ENCODE measurements at places on chromosomes 2 and 18.
A peak's percentile ranks its signal among the peaks of the same experiment; 100 is the strongest.

- peak; percentile 96 for ATAC-seq
These were observed 58.3 kb downstream of the FBXO36 start for GRCh38 chr2:229980431-229981184.

DNA sequence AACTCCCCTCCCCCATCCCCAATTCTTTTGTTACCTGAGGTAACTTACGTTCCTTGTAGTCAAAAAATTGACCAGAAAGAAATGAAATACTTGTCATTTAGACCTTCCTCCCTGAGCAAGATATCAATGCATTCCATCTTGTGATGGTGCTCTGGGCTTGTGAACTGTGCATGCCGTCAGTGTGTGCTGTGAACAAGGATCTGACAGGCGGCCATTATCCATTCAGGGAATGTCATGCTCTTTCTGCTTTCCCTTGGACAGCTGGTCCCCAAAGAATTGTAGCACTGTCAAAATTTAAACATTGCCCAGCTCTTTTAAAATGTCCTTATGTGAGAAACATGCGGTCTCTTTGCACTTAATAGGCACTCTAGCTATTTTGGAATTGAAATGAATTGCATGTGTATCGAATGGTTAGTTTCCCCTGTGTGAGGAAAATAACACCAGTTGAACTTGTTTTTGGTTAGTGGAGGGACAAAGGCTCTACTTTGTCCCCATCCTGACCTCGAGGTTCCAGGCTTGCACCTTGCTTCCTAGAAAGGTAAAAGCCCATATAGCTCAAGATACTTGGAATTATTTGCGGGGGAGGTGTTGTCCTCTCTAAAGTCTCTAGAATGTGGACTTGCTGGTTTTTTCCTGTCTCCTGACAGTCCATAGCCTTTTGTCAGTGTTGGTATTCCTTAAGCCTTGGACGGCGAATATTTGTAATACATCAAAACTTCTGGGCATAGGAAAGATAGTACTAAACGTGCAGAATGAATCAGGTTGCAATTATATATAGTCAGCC lies 350.9 kb downstream of the NUP35 start:
- no peak for ATAC-seq

DNA sequence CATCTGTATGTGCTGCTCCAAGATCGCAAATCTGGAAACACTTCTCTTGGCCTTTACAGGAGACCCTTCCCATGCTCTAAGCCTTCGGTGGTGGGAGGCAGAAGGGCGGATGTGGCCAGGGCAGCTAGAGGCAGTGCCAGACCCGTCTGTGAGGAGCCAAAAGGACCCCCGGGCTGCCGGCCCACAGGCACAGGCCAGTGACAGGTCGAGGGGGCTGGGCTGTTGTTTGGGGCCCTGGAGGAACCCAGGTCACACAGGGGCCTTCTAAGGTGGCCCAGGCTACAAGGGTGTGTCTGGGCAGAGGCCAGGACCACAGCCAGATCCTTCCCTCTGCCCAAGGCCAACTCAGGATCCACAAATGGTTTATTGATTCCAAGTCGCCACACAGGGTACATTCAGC lies 49.4 kb downstream of the SLC66A2 start:
- no peak for ATAC-seq

DNA sequence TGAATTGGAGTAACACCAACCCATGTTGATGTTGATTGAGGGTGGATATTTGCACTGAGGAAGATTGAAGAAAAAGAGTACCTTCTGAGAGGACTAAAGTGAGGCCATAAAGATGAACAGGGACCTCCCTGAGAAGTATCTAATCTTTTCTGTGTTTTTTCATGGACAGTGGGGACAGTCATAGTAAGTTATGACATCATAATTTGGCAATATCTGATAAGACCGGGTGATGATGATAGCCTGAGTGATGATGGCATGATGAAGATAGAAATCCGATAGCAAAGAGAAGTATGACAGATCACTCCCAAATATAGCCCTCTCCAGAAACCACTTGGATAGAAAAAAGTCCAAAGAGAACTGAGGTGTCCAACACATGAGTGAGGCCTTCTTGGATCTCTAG lies 2.2 kb upstream of the ATP5MC3 start:
- ATAC-seq, result no peak

DNA sequence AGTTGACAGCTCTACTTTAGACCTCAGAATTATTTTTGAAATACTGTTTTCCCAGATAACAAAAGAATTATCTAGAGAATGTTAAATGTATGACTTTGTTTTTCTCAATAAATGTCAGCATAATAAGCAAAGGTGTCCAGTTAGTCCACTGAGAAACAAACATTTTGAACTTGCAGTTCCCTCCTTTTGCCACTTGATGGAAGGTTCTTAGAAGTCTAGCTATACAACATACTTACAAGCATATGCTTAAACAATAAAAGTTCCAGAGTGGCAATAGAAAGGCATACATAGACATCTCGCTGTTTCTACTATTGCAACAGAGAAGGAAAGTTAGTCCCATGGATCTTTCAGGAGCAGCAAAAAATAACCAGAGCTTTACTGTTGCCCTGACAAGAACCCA lies 11.8 kb downstream of the NDUFA10 start:
- ATAC-seq, result peak; percentile 77

GRCh38 chr18:12515550-12515949 lies 107.8 kb downstream of the PRELID3A start:
- no peak for ATAC-seq

DNA sequence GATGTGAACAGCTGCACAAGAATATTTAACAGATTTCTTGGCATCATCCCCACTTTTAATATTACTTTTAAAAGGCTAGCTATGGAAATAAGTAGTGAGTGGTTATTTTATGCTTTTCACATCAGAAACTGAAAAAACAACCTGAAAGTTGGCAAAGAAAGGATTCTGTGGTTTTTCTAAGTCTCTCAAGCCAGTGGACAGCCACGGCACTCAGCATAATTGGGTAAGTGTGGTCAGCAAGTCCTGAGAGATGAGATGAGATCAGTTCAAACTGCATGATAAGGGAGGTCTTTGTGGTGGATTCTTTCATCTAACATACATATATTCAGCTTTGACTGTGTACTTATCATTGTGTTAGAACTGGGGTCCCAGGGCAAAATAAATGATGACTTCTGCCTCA lies 105.2 kb downstream of the LYPD6B start:
- peak; percentile 44 for ATAC-seq

- no peak for ATAC-seq
These were observed 49.0 kb upstream of the TWSG1 start for GRCh38 chr18:9285604-9286003.

DNA sequence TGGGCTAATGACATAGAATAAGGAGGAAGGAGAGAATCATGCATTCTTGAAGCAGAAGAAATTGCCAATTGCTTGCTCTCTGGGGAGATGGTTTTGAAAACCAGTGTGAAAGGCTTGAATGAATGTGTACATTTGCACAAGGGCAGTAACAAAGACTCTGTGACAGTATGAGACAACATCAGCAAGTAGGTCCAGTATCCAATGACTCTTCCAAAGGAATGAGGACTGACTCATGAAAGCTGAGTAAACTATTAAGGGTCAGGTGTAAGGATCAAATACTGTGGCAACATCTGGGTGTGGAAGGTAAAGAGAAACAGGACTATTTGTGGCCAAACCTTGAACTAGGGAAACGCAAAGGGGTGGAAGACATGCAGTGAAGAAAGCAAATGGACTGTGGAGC lies 886.0 kb upstream of the CHAC2 start:
- ATAC-seq, result no peak

DNA sequence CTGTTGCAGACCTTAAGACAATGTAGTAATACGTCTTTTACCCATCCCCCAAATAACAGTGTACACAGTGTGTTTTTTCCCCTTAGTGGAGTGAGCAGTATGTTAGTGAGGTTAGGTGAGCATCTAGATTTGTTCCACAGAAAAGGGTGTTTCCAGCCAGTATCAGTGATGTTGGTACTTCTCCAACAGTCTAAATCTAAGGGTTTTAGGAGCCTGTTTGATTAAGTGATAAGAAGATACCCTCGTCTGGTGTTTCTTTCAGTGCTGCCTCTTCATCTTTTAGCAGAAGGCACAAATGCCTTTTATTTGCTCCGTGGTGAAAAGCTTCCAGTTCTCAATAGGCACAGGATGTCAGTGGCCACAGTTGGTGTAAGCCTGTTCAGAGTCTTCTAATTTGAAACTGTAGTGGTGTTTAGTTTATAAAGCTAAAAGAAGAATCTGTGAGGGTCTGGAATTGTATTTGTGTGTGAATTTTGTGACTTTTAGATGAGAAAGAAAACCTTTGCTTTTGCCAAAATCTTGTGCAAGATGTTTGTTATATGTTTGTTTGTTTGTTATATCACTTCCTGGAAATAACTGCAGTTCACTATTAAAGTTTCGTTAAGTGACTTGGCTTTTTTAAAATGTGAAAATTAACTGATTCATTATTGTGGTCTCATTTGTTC lies 71.2 kb downstream of the MAP4K4 start:
- no peak for ATAC-seq

DNA sequence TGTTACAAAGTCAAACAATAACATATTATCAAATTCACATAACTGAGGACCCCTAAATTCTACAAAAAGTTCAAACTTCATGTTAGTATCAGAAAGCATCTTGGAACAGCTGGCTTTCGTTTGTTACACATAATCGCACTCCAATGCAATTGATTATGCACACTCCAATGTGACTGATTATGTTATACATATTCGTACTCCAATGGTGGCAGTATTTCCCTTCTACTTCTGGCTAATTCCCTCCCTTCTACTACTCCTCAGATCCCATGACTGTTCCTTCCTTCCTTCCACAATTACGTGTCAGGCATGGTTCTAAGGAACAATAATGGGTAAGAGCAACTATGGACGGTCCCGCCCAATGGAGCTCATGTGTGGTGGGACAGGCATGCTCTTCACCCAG lies 137.1 kb upstream of the CCDC150 start:
- ATAC-seq, result no peak

DNA sequence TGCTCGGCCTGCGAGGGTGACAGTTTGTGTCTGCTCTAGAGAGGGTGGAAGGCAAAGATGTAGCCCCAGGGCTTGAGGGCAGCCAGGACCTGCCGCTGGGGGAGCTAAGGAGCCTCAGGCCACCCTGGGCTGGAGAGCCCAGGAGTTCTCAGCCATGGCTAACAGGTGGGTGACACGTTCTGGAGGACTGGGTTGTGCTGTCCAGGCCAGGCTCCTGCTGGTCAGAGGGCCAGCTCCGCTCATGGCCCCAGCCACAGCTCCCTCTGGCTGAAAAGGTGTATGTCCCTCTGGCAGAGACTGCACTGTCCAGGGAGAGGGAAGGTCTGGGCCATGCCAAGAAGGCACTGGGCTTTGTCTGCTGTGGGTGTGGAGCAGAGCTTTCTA lies 19.2 kb downstream of the TMEM185B start:
- ATAC-seq, result peak; percentile 26

- ATAC-seq, result peak; percentile 85
These were observed 8.4 kb upstream of the VAPA start for GRCh38 chr18:9905401-9905922.

GRCh38 chr2:239747274-239747673 lies 277.9 kb downstream of the NDUFA10 start:
- ATAC-seq, result no peak

- ATAC-seq, result no peak
These were observed 177.5 kb downstream of the GFPT1 start for GRCh38 chr2:69209482-69209881.

DNA sequence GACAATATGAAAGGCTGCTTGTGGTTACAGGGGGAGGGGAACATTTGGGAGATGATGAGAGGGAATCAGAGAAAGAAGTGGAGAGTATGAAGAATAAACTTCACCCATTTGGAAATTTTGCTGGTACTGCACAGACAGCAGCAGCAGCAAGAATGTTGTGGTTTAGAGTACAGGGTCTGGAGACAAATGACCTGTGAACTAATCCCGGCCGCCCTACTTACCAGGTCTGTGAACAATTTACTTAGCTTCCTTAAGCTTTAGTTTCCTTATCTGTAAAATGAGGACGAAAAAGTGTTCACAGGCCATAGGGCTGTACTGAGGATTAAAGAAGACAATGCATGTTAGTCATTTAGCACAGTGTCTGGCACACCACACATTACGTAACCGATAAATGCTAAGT lies 685.4 kb upstream of the CELF4 start:
- ATAC-seq, result no peak

DNA sequence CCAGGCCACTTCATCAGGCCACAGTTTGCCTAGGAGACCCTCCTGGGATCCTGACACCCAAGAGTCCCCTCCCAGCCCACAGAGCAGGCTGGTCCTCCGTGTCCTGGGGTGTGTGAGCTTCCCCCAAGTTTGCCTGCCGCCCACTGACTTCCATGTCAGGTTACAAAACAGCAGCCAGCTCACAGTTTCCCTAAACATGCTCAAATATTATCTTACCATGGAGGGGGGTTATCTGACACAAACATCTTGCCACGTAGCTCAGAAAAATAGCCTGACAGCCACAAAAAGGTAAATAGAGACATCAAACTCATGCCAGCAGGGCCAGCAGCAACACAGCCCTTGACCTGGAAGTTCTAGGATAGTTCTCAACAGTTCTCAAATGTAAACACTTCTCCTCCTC lies 346.5 kb downstream of the TNS1 start:
- ATAC-seq, result no peak

GRCh38 chr2:100655936-100656534 lies 93.2 kb downstream of the PDCL3 start:
- no peak for ATAC-seq

DNA sequence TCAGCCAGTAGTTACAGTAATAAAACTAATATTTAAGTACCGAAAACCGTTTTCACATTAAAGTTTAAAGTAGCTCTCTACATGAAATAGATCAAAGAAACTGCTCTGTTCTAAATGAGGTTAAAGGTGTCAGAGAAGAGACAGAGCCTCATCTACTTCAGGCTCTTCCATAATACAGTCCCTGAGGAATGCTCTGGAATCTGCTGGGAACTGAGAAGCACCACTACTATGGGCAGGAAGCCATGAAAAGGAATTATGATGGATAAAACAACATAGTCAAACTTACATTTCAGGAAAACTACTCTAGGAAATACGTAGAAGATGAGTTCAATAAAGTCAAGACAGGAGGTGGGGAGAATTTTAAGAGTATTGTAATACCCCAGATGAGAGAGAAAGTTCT lies 60.0 kb downstream of the ROCK1 start:
- ATAC-seq, result no peak

DNA sequence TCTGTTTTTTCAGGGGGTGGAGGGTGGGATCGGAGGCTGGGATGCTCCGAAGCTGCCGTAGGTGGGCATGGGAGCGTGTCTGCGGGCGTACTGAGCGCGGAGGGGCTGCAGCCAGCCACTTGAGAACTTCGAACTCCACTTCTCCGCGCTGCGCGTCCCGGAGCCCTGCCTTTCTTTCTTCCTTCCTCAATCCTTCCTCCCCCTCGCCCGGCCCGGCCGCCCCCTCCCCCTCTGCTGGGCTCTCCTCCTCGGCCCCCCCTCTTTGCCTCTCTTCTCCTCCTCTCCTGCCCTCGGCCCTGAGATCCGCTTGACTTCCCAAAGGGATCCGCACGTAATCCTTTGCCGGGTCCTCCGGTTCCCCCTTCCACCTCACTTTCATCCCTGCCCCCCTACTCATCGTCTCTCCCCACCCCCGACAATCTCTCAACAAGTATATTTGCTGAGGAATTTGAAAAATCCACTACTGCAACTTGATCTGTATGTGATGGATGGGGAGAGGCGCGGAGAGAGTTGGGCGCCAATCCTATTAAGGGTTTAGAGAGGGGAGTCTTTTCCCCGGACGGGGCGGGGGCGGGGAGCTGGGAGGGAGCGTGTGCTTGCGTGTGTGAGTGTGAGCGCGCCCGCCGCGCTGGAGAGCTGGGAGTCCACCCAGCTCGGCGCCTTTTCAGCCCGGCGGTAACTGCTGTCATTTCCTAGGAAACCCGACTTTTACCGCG lies 1.1 kb downstream of the GLI2 start:
- peak; percentile 77 for ATAC-seq
